ENCODE measurements at places on chromosomes 4 and X.

GRCh38 chr4:152083338-152083737 lies 322.5 kb upstream of the GATB start:
- no peak for DNase-seq

- DNase-seq: no peak
Observed at GRCh38 chr4:145293658-145294057, 113.3 kb upstream of the OTUD4 start.

DNA sequence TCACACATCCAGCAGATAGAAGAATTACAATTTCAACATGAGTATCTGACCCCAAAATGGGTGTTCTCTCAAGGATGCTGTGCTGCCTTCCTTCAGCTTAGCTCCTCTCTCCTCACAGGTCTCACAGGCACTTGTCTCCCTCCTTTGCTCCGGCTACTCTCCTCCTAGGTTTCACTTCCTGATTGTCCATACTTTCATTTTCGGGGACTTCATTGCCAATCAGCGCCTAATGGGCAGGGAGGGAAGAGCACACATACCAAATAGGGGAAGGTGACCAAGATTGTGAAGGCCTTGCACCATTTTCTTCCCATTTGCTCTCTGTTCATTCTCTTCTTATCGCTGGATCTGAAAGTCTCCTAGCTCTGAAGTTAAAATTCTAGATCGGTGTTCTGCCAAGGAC lies 125.4 kb upstream of the EOLA2 start:
- no peak for DNase-seq

DNA sequence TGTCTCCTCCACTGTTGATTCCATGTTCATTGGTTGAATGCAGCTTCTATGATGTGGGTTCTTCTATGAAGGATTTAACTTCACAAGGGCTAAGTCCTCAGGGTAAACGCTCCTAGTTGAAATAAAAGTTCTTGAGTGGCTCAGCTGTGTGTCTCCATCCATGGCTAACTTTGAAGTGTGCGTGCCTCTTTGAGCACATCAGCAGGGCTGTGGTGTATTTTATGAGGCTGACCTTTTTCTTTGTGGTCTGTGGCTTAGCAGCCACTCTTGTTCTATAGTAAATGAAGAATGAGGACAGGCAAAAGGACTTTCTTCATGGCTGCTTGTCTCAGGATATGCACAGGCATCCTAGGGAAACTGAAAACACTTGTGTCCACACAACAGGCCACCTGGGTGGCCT lies 88.5 kb downstream of the KIT start:
- DNase-seq: no peak

DNA sequence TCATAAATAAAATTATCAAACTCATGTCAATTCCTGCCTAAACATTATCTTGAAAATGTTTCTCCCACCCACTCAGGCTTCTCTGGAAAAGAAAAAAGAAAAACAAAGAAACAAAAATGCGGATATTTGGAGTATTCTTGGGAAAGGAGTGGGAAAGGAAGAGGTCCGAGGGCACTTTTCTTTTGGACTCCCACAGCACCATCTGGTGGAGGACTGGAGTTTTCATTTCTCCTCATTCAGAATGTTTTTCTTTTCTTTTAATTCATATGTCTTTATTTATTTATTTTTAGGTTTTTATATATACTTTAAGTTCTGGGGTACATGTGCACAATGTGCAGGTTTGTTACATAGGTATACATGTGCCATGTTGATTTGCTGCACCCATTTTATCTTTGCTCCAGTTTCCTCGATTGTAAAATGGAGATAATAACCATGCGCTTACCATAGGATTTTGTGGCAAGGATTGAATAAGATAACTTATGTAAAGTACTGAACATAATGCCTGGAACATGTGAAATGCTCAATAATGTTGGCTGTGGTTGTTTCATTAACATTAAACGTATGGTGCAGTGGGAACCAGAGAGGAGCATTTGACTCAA lies 8.0 kb upstream of the KCNE5 start:
- no peak for DNase-seq

GRCh38 chr4:6121276-6121850 lies 79.0 kb downstream of the JAKMIP1 start:
- DNase-seq: no peak

- DNase-seq: no peak
Observed at GRCh38 chr4:172750910-172751309, 417.7 kb upstream of the GALNT7 start.

GRCh38 chr4:111775556-111776297 lies 369.5 kb upstream of the FAM241A start:
- DNase-seq: no peak

DNA sequence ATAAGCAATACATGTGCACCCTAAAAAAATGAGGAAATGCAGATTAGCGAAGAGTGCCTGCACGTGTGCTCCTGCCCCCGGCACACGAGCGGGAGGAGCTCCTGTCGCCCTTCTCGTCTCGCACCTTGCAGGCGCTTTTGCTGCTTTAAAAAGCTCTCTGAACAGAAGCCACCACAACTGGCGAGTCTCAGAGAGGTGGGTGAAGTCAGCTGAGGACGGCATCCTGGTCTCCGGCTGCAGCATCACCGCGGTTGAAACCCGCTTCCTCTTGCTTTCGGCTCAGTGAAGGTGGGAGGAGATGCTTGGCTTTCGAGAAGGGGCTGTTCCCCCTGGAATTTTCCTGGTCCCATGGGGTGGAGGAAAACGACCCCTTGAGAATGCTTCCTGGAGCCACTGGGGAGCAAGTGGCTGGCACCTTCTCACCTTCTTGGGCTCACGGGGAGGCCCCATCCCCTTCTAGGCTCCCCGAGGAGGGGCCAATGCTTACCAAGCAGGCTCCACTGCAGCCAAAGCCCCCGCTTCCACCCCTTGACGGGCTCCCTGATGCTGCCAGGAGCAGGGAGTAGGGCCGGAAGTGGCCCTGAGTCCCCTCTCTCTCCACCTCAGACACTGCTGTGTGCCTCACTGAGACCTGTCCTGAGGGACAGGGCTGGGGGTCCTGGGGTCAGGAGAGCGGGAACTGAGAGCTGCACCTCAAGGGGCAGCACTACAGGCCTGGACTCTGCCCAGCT lies 29.2 kb upstream of the MXD4 start:
- no peak for DNase-seq

DNA sequence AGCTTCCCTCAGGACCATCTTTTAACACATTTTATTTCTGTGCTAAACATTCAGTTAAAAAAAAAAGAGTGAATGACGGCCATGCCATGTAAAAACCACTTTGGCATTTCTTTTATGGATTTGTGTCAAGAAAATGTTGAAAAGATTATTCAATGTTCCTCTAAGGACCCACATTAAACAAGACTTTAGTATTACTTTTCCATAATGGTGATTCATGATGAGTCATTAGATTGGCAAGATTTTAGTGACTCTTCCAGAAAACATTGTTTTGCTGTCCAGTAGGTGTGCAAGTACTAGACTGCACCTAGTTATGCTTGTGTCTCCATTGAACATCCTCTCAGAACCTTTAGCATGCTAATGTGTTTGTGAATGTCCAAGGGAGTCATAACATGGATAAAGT lies 748.6 kb downstream of the STPG2 start:
- no peak for DNase-seq

- DNase-seq: no peak
Observed at GRCh38 chrX:154436983-154437752, at the start of gene GDI1. TSS of gene GDI1 (plus strand) at chrX:154437154. CDS start at chrX:154437255, 101 bp downstream.

DNA sequence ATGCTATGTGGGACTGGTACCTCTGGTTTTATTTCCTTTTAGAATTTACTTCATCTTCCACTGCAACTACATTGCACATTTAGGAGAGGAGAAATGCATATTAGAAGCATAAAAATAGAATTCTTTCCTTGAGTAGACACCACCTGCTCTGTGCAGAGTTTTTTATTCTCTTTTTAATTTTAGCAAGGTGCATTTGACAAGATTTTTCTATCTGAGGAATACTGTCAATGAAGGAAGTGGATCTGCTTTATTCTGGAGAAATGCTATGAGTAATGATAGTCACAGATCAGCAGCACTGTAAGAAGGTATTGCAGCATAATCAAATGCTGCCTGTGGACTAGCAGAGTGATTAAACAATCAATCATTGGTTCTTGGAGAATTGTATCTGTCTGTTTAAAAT lies 1038.3 kb downstream of the RAPGEF2 start:
- no peak for DNase-seq

- DNase-seq: no peak
Observed at GRCh38 chrX:15838017-15838416, 16.6 kb downstream of the AP1S2 start.

DNA sequence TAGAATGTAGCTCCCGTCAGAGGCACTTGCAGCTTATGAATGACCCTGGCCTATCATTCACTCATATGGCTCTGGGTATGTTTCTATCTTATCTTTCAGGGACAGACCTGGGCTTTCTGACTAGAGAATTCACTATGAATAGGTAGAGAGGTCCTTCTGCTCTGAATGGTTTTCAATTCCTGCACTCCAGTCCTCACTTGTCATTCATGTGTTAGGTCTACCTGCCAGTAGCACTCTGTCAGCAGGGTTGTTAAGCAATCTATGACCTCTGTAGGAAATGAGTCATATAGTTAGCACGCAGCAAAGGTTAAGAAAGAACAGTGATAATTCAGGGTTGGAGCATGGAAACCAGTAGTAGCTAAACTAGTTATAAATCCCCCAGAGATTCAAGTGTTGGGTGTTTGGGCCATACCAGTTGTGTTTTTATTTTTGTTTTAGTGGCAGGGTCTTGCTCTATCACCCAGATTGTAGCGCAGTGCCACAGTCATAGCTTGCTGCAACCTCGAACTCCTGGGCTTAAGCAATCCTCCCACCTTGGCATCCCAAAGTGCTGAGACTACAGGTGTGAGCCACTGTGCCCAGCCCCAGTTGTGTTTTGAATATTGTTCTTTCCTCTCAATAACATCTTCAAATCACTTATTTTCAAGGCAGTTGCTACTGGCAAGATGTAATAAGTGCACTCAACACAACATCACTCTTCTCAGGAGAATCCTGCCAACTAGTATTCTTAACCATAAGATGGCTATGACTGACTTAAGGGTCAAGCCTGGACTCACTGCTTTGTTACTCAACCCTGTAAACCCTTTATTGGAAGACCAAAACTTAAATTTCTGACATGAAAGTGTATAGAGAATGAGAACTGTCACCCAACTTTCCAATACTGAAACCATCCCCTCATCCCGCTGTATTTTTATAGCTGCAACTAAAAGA lies 25.1 kb downstream of the ARL13A start:
- no peak for DNase-seq

DNA sequence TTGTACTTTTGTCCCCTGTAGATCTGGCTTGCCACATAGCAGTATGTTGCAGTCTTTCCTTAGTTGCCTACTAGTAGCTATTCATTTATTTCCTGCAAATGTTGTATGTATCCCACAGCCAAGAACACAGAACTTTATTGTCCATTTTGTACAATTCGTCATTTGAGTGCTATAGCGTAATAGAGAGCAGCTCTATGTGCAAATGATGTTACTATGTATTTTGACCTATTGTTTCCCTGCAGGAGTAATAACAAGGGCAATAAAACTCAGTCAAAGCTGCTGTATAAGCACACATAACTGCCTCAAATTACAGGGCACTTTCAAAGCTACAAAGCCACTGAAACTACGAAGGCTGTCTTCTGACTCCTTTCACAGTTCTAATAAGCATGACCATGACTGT lies 48.1 kb downstream of the NRK start:
- DNase-seq: no peak

- no peak for DNase-seq
Observed at GRCh38 chrX:13208281-13208935, 111.4 kb downstream of the ATXN3L start.

GRCh38 chr4:19309378-19309777 lies 942.3 kb upstream of the SLIT2 start:
- no peak for DNase-seq

- DNase-seq: no peak
Observed at GRCh38 chr4:22780317-22780716, 87.6 kb downstream of the GBA3 start.

DNA sequence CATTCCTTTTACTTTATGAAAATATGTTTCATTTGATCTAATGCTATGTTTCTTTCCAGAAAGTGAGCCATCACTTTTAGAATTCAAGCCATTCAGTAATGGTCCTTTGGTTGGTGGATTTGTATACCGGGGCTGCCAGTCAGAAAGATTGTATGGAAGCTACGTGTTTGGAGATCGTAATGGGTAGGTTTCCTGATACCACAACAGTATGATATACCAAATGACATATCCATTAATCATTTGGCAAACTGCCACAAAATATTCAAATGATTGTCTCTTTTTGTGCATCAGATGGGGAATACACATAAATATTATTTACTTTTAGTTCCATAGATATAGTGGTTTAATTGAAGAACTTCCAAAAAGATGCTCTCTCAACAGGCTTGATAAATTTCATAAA lies 68.2 kb downstream of the HHIP start:
- DNase-seq: no peak

Data from activated naive CD8-positive, alpha-beta T cell treated with anti-CD3 and anti-CD28 coated beads, Interleukin-2, amount 50 U/mL, for 16 hours (primary cell).